CD4-positive, alpha-beta T cell treated with Interleukin-15 for 4 hours (primary cell): ENCODE measurements at places on chromosomes 6 and 20.

DNA sequence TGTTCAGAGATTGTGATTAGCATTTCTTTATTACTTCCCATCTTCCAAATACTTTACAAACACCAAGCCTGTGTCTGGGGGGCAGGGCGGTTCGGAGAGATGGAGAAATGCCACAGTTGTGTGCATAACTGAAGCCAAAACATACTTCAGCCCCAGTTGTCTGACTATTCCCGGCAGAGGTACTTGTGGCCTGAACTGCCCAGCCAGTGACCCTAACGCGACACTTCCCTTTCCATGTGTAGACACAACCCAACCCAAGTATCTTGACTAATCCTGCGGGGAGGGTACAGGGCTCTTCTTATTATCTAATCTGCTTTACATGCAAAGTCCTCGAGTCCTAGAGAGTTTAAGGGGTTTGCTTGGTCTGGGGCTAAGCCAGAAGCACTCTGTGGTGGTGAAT lies 46.2 kb downstream of the ISM1 start:
- DNase-seq: no peak

GRCh38 chr6:113161018-113161315 lies 696.2 kb upstream of the MARCKS start:
- DNase-seq: no peak

- no peak for DNase-seq
Measured at GRCh38 chr6:145468534-145468933, 266.8 kb downstream of the EPM2A start.

DNA sequence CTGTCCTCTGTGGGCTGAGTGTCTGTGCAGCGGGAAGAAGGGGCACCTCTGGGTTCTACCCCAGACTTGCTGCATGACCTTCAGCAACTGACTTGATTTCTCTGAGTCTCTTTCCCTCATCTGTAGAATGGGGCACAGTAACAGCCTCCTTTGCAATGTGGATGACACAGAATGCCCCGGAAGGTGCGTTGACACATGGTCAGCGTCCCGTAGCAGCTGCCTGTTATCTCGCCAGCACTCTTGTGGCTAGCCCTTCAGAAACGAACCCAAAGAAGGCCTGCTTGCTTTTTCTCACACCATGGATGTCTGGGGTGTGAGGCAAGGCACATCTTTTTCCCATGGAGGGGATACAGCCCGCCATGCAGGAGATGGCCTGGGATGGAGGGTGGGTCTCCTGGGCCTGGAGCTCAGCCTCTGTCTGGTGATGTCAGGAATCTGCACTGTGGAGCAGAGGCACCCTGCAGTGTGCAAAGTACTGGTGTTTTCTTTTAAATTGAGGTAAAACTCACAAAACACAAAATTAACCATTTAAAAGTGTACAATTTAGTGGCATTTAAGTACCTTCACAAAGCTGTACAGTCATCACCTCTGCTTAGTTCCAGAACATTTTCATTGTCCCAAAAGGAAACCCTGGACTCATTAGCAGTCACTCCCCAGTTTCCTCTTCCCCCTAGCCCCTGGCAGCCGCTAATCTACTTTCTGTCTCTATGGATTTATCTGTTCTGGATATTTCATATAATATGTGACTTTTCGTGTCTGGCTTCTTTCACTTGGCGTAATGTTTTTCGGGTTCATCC lies 59.8 kb upstream of the FAM83D start:
- no peak for DNase-seq

DNA sequence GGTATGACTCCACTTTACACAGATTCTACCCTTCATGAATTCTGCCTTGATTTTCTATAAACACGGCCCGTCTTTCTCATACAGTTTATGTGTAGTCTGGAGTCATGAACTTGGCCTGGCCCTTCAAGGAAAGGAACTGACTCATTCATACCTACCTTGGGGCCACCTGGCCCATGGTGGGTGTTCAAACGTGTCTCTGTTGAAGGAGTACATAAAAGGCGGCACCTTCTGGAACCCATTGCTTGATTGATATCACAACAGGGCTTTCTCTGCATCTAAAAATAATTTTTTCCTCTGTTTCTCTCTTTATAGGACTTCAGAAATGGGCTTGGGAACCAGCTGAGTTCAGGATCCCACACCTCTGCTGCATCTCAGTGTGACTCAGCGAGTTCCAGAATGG lies 363.0 kb upstream of the SOX4 start:
- DNase-seq: no peak

DNA sequence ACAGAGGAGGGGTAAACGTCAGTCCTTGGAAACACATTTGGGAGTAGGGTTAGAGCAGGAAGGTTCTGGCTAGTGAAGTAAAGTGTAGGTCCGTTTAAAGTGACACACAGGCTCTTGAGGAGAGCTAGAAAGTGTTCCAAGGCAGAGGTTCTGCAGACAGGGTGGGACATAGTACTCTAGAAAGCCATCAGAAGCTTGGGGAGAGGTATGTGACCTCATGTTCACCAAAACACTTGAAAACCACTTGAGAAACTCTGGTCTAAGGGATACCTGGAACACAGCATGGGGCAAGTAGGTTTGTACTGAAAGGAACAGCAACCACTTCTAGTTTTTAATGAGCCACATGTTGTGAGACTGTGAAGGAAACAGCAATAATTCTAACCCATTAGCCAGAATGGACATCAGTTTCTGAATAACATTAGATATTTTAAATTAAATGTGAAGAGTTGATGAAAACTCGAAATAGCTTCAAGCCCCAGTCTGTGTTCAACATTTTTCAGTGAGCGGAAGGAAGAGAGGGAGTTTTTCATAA lies 49.0 kb downstream of the SOBP start:
- no peak for DNase-seq
